Amniotic epithelial cell (primary cell): ENCODE measurements at places on chromosomes 3 and 15.

DNA sequence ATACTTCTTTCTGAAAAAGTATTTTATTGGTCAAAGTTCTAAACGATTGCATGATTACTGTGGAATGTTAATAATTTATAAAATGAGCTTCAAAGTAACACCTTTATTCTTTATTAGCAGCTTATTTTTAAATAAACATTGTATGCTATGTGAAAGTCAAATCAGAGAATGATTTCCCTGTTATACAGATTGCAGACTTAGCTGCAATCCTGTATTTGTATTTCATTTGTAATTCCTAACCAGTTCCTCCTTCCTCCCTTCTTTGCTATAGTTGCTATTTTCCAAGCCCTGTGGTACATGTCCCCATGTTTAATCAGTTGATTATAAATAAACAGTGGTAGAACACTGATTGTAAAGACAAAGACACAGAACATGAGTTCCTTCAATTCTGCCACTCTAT is 42.4 kb upstream of the C15orf39 start:
- no peak for DNase-seq

GRCh38 chr3:141064255-141064926 is 13.2 kb downstream of the SPSB4 start:
- no peak for DNase-seq

DNA sequence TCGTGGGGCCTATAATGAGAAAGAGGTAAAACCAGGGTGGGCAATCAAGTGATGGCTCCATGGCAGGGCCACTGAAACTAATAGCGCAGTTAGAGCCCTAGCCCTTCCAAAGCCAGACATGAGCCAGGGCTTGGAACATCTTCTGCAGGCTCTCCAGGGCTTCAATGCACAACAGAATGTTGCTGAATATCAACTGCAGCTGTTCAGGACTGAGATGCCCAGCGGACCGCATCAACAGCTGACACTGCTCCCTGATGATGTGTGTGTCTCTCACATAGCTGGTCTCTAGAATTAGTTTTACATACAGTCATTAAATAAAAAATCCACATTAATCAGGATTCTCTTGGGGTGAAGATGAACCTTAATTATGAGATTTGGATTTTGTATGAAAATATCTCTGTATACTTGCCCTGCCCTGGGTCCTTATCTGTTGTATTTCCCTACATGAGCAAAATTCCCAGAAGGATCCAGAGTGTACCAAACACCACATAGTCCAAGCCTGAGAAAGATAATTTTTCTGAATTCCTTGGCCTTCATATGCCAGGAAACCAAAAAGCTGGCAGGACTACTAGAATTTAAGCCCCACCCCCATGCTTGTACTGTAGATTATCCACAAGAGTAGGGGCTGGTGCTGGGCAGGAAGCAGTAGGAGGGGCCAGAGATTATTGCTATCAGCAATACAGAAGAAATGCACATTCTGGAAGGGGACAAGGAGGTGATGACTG is 7.7 kb upstream of the GOLGB1 start:
- DNase-seq, result peak; percentile 59

- DNase-seq, result peak; percentile 0
Observed at GRCh38 chr3:60588806-60589205, 662.4 kb downstream of the FHIT start.

GRCh38 chr15:63156755-63157117 is 541 bp downstream of the RPS27L start:
- DNase-seq, result peak; percentile 54

- DNase-seq, result peak; percentile 78
Observed at GRCh38 chr3:14252321-14253021, 73.9 kb downstream of the LSM3 start.

DNA sequence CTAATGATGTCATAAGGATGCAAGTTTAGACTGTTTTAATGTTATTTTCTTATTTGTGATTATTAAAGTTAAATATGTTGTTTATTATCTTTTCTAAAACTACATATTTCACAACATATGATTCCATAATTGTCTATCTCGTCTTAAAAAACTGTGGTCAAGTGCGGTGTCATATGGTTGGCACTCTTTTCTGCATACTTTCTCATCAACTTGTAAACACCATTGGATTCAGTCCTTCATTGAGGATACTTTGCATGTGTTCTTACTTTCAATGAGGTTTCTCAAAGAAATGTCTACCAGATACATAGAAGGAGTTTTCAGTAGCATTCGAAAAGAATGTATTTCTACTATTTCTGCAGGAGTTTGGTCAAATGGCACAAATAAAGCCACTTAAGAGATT is 22.0 kb upstream of the ALPK3 start:
- DNase-seq, result peak; percentile 51

- no peak for DNase-seq
Observed at GRCh38 chr3:54843352-54843751, 84.5 kb downstream of the LRTM1 start.

- no peak for DNase-seq
Observed at GRCh38 chr15:63931556-63931955, 97.8 kb upstream of the HERC1 start.

- DNase-seq, result no peak
Observed at GRCh38 chr3:35857004-35857403, 217.7 kb downstream of the ARPP21 start.

- peak; percentile 36 for DNase-seq
Observed at GRCh38 chr3:88005066-88005465, 53.7 kb downstream of the CGGBP1 start.

- no peak for DNase-seq
Observed at GRCh38 chr3:79618883-79619282, 148.9 kb downstream of the ROBO1 start.

GRCh38 chr15:41969851-41970431 is 2.4 kb downstream of the EHD4 start:
- no peak for DNase-seq

DNA sequence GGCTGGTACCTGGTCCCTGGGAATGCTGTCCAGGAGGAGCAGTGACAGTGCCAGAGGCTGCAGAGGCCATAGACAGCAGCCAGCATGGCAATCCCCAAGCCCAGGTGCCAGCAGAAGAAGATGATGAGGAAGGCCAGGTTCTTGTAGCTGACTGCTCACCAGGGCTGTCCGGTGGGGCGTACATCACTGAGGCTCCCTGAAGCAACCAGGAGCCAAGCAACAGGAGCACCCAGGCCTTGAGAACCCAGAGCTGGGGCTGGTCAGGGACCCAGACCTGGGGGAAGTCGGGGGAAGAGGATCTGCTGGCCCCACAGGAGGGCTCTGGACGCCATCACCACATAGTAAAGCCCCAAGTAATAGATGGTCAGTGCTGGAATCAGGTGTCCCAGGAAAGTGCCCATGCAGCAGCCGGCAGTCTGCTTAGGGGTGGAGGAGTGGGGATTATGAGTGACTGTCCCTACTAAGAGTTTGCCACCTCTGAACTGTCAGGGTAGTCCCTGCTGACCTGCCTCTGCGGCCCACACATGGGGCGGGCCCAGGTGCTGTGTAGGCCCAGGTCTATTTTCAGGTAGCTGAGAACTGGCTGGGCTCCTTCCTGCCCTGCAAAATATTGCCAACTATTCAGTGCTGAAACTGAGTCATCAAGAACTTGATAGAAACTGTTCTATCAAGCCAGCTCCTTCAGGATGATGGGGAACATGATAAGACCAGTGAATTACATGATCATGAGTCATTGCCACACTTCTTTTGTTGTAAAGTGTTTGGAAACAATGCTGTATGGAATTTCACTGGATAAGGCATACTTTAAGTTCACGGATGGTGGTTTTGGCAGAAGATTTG is 68.7 kb downstream of the CHRD start:
- DNase-seq, result peak; percentile 91

- peak; percentile 5 for DNase-seq
Observed at GRCh38 chr3:33975463-33975862, 177.0 kb downstream of the PDCD6IP start.

- peak; percentile 86 for DNase-seq
Observed at GRCh38 chr3:106425026-106425425, 556.2 kb upstream of the CBLB start.

DNA sequence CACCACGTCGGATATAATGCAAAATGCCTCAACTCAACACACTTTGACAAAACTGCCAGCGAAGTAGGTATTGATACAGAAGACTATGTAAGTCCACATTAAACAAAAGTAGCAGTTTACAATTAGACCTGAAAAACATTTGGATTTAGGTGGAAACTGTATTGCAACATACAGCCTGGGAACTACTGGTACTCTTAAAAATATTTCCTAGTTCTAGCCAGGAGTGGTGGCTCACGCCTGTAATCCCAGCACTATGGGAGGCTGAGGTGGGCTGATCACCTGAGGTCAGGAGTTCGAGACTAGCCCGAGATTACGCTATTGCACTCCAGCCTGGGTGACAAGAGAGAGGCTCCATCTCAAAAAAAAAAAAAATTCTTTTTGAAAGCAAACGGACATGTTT is 246.2 kb downstream of the ZBTB20 start:
- peak; percentile 10 for DNase-seq

GRCh38 chr15:29129221-29129620 is 140.4 kb downstream of the NSMCE3 start:
- no peak for DNase-seq

DNA sequence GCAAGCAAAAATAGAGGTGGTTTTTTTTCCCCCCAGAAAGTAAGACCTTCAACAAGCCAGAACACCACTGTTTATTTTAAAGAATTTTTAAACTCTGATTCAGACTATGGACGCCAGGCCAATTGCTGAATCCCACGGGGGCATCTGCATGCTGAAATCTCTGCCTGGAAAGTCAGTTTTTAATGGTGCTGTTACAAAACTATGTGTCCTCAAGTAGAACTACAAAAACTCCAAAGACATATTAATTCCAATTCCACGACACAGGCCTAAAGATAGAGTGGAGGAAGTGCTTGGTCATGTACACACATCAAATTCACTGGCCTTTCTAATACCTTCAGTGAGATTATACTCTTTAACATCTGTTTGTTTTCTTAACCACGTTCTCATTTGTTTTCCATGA is 490.5 kb upstream of the NR2F2 start:
- DNase-seq, result peak; percentile 88

DNA sequence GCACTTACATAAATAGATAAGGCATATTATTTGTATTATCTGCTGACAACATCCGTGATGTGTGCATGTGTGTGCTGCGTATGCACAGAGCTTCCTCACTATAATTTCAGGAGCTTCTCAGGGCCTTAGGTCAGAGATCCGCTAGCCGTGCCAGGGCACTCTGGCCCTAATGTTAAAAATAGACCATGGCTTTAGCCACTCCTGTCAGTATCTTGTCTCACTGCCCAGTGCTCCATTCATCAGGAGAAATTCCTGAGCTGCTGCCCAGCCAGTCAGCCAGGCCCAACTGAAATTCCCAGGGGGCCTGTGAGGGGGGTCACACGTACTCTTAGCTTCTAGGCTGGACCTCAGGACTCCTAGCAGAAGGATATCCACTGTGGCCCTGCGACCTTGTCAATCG is 70.0 kb upstream of the ABHD2 start:
- peak; percentile 20 for DNase-seq

GRCh38 chr3:159832024-159832423 is 156.6 kb upstream of the IL12A start:
- DNase-seq, result no peak
